ENCODE measurements at places on chromosomes 2 and 18. TPM values are rescaled to one million over a fixed set of nuclear protein-coding genes. Genes with fewer than 3 reads are reported as not detected.

CD8B gene
- total RNA-seq: not detected

SLC30A3 gene
- not detected for total RNA-seq

SRD5A2 gene
- not detected for total RNA-seq

DNAH6 gene
- not detected for total RNA-seq

NPHP1 gene
- total RNA-seq: 5.5 TPM
